ENCODE measurements at places on chromosomes 7 and 10.
A peak's percentile ranks its signal among the peaks of the same experiment; 100 is the strongest.

GRCh38 chr7:55299273-55299967 lies 65.7 kb upstream of the LANCL2 start:
- DNase-seq = no peak

GRCh38 chr10:33609546-33609945 lies 275.1 kb upstream of the NRP1 start:
- no peak for DNase-seq

DNA sequence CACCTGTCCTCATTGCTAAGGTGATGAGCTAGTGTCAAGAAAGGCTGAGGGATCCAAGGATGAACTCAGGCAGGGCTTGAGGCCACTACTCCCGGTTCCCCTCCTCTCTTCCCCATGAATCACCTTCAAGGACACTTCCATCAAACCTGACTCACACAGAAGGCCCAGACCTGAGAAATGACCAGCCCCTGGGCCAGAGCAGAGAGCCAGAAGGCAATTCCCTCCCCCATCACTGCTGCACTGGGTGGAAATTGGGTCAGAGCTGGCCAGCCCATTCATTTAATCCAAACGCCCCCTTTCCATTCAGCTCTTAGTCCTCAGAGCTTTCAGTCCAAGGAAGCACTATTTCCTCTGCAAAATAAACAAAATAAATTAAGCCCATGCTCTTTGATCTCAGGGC lies 182.0 kb downstream of the KCNMA1 start:
- DNase-seq = no peak

DNA sequence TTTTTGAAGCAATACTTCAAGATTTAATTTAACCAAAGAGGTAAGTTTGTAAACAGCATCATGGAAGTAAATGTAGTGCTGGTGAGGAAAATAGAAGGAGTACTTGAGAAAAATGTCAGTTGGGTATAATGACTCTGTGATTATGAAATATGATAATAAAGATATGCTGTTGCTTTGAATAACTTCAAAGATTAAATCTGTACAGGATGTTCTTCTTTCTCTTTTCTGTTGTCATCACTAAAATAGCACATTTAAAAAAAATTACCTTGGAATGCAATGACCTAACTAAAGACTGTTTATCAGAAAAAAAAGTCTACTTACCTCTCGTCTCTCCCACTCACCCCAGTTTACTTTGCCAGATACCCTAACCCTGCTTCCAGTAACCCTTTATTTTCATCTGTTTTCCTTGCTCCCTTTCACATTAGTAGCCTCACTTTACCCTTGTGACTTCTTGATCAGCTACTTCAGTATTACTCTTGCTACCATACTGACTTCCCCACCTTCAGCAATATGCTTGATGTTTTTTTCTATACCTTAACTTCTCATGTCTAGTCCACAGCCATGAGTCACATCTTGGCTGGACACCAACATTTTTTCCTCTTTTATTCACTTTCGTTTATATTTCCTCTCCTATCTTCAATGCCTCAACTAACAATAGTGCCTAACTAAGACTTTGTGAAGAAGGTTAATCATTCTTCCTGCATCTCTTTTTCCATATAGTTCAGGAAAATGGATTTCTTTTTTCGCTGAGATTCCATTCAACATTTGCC lies 29.7 kb upstream of the TAS2R16 start:
- DNase-seq = peak; percentile 69

GRCh38 chr10:14536241-14537213 lies 205.8 kb upstream of the FRMD4A start:
- DNase-seq = no peak

- DNase-seq = no peak
Observed at GRCh38 chr7:135152442-135152841, 4.6 kb downstream of the TMEM140 start.

DNA sequence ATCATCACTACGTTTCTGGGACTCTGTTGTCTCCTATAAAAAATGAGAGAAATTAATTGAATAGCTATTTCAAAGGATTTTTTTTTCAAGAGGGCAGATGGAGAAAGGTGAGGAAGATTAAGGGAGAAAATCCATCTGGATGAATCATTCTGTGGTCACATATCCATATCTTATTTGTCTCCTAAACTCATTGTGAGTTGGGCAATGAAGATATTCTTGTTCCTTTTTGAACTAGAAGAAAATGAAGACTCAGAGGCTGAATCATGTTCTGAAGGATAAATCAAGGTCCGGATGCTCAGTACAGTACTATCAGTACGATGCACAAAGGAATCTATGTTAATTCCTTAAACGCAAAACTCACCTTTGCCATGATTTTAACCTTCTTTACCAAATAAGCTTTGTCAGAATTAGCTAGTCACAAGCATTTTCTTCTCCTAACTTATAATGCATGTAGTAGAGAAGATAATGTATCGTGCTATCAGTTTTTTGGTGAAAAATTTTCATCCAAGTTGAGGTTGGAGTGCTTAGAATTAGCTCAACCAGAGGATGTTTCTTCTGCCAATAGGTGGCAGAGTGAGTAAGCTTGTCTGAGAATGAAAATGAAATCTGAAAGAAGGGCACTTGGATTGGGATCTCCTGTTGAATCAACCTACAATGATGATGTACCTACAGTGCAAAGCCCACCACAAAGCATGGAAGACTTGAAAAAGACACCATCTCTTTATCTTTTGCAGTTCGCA lies 446.9 kb downstream of the KIF20B start:
- DNase-seq = no peak

DNA sequence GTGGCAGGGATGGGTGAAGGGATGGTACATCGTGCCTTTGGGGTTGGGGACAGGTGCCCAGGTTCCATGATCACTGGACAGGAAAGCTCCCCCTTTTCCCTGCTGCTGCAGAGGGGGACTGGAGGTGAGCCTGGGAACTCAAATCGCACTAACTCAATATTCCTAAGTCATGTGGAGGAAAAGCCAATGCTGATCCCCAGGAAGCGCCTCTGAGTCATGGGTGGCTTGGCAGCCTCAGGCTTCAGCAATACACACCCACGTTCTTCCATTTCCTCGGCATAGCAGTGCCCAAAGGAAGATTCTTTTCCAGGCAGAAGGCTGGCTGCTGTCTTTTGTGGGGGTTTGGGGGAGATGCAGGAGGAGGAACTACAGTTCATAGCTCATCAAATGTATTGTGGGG lies 165.8 kb downstream of the CCDC3 start:
- peak; percentile 27 for DNase-seq

GRCh38 chr10:118868589-118868988 lies 113.8 kb upstream of the CACUL1 start:
- no peak for DNase-seq

DNA sequence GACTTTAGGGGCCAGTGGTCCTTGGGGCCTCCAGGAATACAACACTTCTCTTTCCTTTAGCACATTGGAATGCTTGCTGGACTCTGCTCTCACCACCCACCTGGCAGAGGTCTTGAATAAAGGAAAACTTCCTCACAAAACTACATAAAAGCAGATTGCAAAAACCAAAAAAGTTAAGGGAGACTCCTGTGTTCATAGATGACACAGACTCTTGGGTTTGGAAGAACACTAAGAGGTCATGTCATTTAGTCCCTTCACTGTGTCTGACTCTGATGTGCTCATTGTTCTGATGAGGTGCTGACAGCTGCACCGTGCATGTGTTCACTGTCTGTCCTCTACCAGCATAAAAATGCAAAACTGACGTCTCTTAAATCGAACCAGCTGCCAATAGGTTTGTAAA lies 11.4 kb downstream of the BLNK start:
- no peak for DNase-seq

DNA sequence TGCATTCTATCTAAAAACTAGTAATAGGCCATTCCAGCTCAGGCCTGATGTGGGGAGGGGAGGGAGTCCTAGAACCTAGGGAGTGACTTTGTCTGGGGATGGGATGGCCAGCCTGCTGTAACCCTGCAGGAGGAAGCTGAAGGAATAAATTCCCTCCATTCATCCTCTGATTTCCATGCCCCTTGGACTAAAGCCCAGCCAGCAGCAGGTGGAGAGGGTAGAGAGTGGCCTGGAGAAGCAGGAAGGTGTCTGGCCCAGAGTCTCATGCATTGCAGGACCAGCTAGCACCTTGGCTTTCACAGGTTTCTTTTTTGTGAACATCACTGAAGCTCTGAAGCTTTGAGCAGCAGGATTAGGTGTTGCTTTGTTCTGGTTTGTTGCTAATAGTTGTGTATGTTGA lies 32.8 kb upstream of the CDH23 start:
- DNase-seq = no peak

DNA sequence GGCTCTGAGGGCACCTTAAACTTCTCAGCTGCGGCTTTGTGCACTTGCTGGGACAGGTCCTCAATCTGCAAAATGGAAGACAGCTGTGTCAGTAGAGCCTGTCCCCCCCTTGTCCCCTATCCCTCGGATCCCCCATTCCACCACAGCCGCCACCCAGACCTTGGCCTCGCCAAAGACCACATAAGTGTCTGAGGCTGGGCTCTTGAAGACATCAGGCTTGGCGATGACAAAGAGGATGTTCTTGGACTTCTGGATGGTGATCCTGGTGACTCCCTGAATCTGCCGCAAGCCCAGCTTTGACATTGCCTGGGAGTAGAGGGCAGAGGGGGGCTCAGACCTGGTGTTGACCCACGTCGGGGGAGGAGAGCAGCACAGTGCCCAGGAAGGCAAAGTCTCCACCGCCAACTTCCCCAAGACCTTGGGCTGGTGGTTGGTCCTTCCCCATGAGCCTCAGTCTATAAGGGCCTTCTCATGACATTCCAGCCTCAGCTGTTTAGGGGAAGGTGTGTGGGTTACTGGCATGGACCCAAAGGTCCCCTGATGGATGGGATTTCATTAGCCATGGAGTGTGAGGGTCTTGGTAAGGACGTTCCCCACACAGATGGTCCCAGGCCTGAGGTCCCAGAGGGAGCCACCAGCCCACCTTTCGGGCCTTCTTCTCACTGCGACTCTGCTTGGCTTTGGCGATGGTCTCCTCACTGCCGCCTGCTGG lies 7.7 kb downstream of the NACAD start:
- no peak for DNase-seq

DNA sequence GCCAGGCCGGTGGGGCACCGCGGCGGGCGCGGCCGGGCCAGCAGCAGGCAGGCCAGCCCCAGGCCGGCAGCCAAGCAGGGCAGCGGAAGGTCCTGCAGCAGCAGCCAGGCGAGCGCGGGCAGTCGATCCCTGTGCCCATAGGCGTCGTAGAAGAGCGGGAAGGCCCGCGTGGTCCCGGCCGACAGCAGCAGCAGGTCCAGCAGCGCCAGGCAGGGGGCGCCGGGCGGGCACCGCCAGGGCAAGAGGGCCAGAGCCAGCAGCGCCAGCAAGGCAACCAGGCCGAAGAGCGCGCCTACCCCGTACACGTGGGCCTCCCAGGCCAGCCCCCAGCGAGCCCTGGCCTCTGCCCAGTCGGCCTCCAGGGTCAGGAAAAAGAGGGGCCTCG lies 8.4 kb upstream of the RBM28 start:
- DNase-seq = no peak

- DNase-seq = no peak
Observed at GRCh38 chr7:133797818-133798520, 329.2 kb upstream of the LRGUK start.

DNA sequence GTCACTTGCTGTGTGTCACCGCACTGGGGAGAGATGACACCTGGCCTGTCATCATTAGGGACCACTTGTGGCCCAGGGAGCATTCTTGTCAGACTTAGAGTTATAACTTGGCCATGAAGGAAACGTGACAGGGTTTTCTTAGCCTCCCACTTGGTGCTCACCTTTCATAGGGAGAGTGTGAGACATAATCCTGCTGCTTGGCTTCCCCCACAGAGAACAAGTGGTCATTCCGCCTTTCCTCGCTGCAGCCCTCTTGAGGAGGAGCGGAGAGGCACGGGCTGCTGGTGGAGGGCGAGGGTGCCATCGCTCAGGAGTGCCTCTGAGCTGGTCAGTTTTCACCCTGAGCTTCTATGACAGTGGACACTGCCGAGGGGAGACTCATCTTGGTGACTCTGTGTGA lies 125.0 kb upstream of the GJD4 start:
- DNase-seq = no peak

GRCh38 chr10:22174442-22174841 lies 43.4 kb downstream of the EBLN1 start:
- DNase-seq = no peak

DNA sequence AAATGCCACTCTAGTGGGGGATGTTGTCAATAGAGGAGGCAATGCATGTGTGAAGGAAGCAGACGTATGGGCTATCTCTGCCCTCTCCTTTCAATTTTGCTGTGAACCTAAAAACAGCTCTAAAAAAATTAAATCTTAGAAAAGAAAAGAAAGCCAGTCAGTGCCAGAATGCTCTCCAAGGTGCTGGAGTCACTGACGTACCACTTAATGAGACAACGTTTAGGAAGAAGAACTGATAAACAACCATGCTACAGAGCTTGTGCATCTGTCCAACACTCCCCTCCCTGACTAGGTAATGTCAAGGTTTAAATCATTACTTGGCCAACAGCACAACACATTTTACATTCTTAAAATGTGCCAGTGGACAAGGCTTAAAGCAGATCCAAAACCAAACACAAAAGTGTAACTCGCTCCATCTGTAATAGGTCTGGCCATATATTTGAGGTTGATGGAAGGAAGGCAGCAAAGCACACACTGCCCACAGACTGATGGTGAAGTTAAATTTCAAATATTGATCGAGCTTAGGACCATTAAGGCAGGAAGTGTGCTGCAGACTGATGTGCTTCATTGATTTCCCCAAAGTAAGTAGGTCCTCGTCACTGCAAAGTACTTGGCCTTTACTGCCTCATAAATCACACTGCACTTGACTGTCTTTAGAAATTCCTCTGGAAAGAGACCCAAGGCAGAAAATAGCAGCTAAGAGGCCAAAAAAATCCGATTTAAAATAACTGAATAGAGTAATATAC lies 15.5 kb downstream of the ARMH3 start:
- DNase-seq = no peak

GRCh38 chr10:69061305-69062161 lies 26.4 kb upstream of the SRGN start:
- DNase-seq = peak; percentile 99

GRCh38 chr7:88226886-88227516 lies 7.2 kb upstream of the SRI start:
- no peak for DNase-seq

All from non-pigmented ciliary epithelial cell (primary cell).